ENCODE measurements at places on chromosomes 11 and 22.
A peak's percentile ranks its signal among the peaks of the same experiment; 100 is the strongest.

- H3K27me3 ChIP-seq, result no peaks in the 10 kb centered on the region
- H3K4me3 ChIP-seq, result no peak overlapping the region
- DNase-seq, result no peak
Observed at GRCh38 chr11:27563201-27563600, 56.6 kb upstream of the LIN7C start.

DNA sequence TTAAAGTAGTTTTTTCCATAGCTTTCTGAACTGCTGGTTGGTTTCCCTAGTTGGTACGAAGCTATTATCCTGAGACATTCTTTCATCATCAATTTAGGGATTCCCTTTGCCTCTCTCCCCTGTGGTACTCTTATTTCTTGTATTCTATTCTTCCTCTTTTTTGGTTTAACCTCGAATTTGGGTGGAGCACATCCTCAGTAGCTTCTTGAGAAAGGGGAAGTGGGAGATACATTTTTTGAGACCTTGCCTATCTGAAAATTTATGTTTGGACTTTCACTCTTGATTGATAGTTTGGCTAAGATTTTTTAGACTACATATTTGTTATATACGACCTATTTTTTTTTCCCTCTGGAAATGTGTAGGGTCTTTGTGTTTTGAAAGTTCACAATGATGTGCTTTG lies 121.7 kb upstream of the ZBED5 start:
- DNase-seq, result no peak
- H3K4me1 ChIP-seq, result no peaks in the 10 kb centered on the region
- H3K4me3 ChIP-seq, result no peak overlapping the region
- H3K27ac ChIP-seq, result no peak overlapping the region

- no peak overlapping the region for H3K27ac ChIP-seq
- DNase-seq, result no peak
- no peaks in the 10 kb centered on the region for H3K27me3 ChIP-seq
- H3K36me3 ChIP-seq, result no peaks in the 10 kb centered on the region
Observed at GRCh38 chr11:18739685-18740084, 13.7 kb upstream of the IGSF22 start.

DNA sequence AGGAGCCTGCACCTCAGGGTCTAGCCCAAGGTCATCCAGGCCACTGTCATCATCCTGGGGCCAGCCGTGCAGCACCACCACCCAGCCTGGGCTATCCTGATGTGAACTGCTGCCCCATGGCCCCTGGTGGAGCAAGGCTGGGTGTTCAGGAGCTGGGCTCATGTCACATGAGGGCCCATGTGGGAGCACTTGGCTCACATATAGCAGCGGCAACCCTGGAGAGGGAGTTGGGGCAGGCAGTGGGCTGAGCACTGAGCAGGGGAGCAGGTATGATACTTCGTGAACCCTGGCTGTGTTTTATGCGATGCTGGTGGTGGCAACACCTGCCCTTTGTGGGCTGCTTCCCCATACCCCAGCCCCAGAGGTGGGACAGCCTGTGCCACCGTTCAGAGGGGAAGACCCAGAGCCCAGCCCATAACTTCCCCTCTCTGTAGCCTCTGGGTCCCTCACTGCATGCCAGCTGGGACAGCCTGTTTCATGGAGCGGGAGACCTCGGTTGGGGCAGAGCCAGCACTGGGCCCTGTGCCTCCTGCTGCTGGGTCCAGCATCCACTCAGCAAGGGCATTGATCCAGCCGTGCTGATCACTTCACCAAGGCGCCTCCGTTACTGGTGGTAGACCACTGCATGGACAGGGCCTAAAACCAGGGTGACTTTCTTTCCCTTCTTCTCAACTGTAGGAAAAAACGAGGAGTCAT lies 62.5 kb upstream of the SUSD2 start:
- no peaks in the 10 kb centered on the region for H3K27me3 ChIP-seq
- peaks cover 63% of the 10 kb centered on the region for H3K36me3 ChIP-seq
- H3K4me3 ChIP-seq, result no peak overlapping the region

GRCh38 chr11:35271031-35271430 lies 132.1 kb downstream of the CD44 start:
- no peak overlapping the region for H3K4me3 ChIP-seq
- no peak overlapping the region for H3K27ac ChIP-seq
- H3K36me3 ChIP-seq, result no peaks in the 10 kb centered on the region
- DNase-seq, result no peak

GRCh38 chr11:72670041-72670440 lies 4.2 kb downstream of the PDE2A start:
- no peaks in the 10 kb centered on the region for H3K4me1 ChIP-seq
- no peak overlapping the region for H3K4me3 ChIP-seq
- no peak for DNase-seq
- no peak overlapping the region for H3K27ac ChIP-seq

- peak; percentile 32 for DNase-seq
- H3K4me3 ChIP-seq, result no peak overlapping the region
- H3K27ac ChIP-seq, result peak overlapping the region; percentile 80
- peaks cover 80% of the 10 kb centered on the region for H3K36me3 ChIP-seq
Observed at GRCh38 chr11:67436459-67437081, 912 bp downstream of the PTPRCAP start.

DNA sequence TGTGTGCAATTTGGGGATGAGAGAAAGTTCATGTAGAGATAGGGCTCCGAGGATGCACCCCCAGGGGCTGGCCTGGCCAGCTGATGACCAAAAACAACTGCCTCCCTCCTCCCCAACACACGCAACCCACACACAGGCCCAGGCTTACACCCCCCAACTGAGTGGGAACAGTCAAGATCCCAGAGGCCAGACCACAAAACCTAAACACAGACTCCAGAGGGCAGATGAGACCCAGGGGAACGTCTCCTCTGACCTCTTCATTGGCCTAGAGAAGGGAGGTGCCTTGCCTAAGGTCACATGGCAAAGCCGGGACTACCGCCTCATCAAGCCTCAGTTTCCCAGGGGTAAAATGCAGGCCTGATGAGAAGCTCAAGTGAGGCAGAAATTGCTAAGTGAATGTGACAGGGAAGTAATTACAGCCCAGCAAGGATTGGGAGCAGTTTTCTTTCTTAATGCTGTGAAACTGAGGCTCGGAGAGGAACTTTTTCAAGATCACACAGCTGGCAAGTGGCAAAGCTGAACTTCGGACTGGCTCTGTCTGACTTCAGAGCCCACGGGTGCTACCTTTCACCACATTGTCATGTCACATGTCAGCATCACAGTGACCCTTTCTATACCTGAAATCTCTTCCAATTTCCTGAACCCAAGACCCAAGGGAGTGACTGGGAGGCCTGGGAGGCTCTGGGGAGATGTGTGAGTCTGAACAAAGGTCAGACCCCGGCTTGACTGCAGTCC lies 69.9 kb upstream of the WNT11 start:
- H3K27me3 ChIP-seq, result no peaks in the 10 kb centered on the region
- H3K36me3 ChIP-seq, result no peaks in the 10 kb centered on the region
- H3K4me3 ChIP-seq, result no peak overlapping the region

DNA sequence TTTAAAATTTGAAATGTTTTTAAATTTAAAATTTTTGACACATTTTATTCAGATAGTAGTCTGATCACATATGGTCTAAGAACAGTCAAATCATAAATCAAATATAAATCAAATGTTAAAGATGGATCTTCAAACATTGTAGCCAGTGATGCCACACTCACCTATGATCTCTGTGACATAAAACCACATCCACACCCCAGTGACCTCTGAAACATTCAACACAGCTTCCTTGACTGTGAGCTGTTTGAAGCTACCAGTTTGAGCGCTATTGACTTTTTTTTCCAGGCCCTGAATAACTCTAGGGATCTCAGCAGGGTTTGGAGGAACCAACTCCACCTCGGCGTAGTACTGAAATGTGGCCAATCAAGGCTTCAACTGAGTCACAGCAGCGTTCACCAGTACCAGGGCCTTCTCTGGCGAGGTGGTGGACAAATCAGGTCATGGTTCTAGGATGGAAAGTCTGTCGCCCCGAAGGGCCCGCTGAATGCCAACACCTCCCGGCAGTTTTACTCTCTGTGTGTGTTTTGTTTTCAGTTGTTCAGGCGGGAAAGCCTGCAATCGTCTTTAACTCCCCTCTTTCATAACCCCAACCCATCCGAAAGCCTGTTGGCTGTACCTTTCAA lies 4.3 kb upstream of the MARK2 start:
- no peaks in the 10 kb centered on the region for H3K36me3 ChIP-seq
- no peak overlapping the region for H3K27ac ChIP-seq
- no peaks in the 10 kb centered on the region for H3K27me3 ChIP-seq
- no peak for DNase-seq
- H3K4me1 ChIP-seq, result peaks cover 6% of the 10 kb centered on the region

DNA sequence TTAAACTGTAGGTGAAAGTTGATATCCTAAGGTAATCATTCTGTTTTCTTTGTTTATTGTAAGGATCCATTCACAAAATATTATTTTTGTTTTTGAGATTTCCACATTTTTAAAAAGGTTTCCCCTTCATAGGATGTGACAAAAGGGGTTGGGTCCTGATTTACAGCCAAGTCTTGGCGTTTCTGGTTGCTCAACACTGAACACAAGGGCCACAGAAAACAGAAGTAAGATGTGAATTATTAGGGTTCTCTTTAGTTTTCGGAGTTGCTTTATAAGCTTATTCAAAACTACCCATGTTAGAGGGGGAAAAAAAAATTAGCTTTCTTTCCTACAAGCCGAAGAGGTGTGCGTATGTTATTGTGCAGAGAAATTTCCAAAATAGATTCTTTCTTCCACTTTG lies 30.0 kb upstream of the FLI1 start:
- no peak for DNase-seq
- H3K4me3 ChIP-seq, result no peak overlapping the region
- H3K36me3 ChIP-seq, result no peaks in the 10 kb centered on the region

DNA sequence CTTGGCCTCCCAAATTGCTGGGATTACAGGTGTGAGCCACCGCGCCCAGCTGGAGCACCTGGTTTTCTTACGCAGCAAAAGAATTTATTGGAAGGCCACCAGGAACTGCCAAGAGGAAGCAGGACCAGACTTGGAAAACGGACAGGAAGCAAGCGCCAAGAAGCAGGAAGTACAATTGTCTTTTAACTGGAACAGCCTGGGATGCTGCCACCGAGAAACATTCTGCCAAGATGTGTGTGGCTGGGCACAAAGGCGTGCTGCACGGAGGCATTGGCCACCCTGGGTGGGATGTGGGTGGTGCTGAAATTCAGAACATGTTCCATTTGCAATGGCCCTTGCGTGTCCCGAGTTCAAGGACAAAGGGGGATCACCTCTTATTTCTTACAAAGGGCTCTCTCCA lies 15.4 kb downstream of the SLC3A2 start:
- no peak for DNase-seq
- no peaks in the 10 kb centered on the region for H3K4me1 ChIP-seq
- no peaks in the 10 kb centered on the region for H3K36me3 ChIP-seq
- no peak overlapping the region for H3K4me3 ChIP-seq

- H3K4me3 ChIP-seq, result no peak overlapping the region
- H3K27me3 ChIP-seq, result no peaks in the 10 kb centered on the region
- no peaks in the 10 kb centered on the region for H3K36me3 ChIP-seq
- DNase-seq, result no peak
Observed at GRCh38 chr11:84430661-84431060, 1144.5 kb upstream of the CCDC90B start.

- no peak overlapping the region for H3K27ac ChIP-seq
- DNase-seq, result peak; percentile 39
- no peaks in the 10 kb centered on the region for H3K36me3 ChIP-seq
- H3K27me3 ChIP-seq, result no peaks in the 10 kb centered on the region
- H3K4me3 ChIP-seq, result no peak overlapping the region
Observed at GRCh38 chr11:68825571-68825970, 16.1 kb downstream of the CPT1A start.

All from trophoblast cell (in vitro differentiated cells and primary cell).